Stimulated activated CD4-positive, alpha-beta T cell treated with anti-CD3 and anti-CD28 coated beads, Interleukin-1b, Interleukin-23, amount 100 ng/mL, for 1 hour (primary cell): ENCODE measurements at places on chromosomes 4 and X.

GRCh38 chr4:33090910-33091309 is 2370.7 kb downstream of the PCDH7 start:
- no peak for DNase-seq

GRCh38 chr4:2318885-2319284 is 57.0 kb upstream of the MXD4 start:
- DNase-seq, result no peak

- DNase-seq, result no peak
Observed at GRCh38 chr4:87553182-87553581, 24.0 kb upstream of the SPARCL1 start.

DNA sequence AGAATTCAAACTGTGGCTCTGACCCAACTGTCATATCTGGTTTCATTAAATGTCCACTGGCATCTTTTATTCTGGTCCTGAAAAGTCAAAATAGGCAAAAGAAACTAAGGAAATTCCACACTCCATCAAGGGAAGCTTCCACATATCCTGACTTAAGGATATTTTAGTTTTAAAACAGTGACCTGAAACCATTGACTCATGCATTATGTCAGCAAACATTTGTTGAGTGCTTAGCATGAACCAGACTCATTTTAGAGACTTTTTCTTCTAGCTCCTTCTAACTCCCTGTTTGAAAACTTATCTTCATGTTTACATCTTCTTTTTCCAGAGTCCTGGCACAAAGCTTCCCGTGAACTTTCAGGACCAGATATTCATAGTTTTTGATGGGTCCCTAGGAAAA is 6.9 kb upstream of the CXCL1 start:
- DNase-seq, result no peak

DNA sequence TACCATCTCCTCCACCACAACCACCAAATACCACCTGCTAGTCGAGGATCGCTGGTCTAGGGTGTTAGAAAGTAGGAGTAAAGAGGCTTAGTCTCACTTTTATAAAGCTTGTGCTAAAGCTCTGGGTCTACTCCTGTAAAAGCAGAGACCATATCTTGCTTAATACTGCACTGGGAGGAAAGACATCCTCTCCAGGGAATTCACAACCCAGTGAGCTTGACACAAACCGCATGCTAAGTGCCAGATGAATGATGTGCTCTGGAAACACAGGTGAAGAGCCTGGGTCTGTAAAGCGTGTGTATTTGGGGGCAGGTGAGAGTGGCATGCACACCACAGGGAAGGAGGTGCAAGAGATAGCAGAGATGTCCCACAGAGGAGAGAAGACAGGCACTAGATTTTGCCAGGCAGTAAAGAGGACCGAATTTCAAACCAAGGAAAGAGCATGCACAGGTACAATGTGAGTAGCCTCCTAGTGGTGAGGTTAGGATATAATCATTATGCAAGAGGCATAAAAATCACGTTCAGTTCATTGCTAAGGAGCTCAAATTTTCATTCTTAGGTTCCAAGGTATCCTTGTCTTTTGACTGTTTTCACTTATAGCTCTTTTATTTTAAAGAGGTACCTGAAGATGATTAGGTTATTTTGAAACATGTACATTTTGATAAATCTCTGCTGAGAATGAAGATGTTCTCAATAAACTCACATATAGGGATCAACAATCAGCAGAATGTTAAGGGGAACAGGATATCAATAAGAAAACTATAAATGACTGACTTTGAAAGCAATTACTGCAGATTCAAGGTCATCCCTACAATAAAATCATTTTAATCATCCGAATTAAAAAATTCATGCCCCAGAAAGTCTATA is 20.7 kb downstream of the TAPT1 start:
- DNase-seq, result no peak

DNA sequence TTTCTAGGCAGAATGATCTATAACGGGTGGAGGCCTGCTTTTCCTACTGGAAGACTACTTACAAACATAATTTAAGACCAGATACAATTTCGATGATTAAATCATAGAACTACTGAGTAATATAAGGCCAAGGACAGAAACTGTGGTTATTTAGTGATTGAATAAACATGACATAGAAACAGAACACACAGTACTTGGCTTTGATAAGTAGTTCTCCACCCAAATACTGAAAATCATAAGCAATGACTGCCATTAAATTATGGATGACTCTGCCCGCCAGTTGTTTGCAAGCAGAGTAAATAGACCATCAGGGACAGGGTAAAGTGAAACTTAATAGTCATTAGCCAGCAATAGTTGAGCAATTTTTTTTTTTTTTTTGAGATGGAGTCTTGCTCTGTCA is 17.2 kb upstream of the SMIM14 start:
- no peak for DNase-seq

DNA sequence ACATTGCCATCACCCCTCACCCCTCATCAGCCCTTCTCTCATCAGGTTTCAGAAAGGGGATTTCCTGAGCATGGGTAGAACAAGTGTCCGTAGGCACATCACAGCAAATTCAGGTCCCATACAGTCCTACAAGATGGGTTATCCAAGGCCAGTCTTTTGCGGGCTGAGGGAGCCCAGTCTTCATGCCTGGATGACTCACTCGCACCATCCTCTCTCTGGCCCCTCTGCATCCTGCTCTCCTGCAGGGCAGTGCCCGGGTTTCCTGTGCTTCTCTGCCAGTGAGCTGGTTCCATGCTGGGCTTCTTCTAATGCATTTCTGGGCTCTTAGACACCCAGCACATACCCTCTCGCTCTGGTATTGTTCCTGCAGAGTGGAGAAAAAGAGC is 7.3 kb upstream of the INTS6L start:
- no peak for DNase-seq

GRCh38 chr4:181597766-181598165 is 645.4 kb upstream of the TENM3 start:
- no peak for DNase-seq

DNA sequence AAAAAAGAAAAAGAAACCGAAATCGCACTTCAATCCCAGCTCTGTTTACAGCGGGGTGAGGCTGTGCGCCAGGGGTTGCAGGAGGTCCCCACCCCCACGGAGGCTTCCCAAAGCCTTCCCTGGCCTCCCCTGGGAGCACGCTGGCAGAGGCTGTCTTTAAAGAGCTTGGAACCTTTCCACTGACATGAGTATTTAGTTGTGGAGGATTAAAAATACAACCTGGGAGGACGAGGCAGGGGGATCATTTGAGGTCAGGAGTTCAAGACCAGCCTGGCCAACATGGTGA is 69.1 kb downstream of the PPP2R2C start:
- no peak for DNase-seq

DNA sequence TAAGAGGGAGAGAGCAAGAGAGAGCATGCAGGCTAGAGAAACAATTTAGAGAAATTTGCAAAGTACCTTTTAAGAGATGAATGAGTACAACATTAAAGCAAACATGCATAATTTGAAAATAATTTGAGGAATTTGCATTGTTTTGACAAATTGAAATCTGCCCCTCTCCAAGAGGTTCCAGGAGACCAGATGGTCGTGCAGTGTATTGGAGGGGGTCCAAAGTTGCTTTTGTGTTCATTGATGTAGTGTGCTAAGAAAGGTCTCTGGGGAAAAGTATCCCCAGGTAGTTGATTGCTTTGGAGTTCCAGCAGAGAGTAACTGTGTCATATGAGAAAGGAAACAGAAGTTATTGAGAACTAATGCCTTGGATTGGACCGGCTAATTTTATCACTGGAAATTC is 635.0 kb upstream of the TENM3 start:
- DNase-seq, result no peak

DNA sequence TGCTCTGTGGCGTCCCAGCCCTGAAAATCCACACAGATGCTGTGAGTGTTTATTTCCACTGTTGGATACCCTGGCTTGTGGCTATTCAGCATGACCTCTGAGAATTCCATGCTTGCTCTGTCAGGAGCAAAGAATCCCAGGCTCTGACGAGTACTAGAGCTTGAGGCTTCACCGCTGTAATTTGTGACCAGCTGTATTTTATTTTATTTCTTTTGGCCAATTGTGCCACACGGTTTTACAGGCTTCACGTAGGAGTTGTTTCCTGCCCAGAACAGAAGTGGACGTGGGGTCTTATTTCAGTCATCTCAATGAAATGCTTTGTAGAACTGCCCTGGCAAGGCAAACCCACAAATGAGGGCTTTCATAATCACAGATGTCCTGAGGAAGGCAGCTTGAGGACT is 69.4 kb upstream of the CLDN34 start:
- no peak for DNase-seq

DNA sequence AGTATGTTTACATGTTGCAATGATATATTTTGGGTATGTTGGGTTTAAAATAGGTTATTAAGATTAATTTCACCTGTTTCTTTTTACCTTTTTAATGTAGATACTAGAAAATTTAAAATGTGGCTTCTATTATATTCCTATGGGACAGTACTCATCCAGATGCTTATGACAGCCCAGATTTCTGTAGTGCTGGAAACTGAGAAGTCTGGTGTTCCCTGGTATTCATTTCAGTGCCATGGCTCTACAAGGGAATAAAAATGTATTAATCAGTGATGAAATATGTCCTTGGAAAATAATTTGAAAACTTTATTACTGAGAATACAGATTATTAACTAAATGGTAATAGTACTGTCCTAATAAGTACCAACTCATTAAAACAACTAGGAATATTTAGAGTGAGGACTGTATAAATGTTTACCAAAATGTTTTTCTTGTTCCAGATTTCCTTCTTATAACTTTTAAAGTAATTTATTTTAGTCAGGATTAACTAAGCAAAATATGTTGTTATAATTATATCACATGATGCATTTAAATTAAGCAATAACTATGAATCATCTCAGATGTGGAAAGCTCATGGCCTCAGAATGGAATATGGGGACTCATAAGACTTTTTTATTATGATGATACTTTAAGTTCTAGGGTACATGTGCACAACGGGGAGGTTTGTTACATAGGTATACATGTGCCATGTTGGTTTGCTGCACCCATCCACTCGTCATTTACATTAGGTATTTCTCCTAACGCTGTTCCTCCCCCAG is 25.3 kb downstream of the ARHGAP24 start:
- no peak for DNase-seq

- no peak for DNase-seq
Observed at GRCh38 chrX:126718440-126718839, 101.1 kb upstream of the PRR32 start.

DNA sequence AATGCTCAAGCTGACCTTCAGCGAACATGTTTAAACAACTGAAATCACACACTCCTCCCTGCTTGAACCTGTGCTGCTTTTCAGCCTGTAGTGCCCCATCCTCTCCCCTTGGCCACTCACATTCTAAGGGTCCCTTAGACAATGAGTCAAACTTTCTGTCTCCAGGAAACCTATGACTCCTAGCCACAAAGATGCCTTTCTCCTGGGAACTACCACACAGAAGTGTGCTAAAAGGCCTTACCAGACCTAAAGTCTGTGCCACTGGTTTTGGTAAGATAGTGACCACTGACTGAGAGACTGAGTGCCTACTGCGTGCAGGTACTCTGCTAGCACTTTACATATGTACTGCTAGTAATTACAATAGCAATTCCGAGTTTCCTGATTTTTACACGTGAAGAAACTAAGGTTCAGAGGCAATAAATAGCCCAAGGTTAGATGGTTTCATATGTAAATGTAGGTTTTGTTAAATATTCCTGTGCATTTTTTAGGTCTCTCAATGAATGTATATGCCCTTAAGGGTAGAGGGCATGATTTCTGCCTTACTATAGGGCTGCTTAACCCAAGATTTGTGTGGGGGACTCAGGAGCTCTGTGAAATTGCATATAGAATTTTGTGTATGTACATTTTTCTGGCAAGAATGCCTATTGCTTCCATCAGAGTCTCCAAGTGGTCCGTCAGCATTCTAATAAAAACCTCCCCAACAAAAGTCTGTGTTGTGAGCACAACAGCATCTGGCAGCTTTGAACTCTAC is 71.1 kb downstream of the NSG1 start:
- DNase-seq, result no peak

DNA sequence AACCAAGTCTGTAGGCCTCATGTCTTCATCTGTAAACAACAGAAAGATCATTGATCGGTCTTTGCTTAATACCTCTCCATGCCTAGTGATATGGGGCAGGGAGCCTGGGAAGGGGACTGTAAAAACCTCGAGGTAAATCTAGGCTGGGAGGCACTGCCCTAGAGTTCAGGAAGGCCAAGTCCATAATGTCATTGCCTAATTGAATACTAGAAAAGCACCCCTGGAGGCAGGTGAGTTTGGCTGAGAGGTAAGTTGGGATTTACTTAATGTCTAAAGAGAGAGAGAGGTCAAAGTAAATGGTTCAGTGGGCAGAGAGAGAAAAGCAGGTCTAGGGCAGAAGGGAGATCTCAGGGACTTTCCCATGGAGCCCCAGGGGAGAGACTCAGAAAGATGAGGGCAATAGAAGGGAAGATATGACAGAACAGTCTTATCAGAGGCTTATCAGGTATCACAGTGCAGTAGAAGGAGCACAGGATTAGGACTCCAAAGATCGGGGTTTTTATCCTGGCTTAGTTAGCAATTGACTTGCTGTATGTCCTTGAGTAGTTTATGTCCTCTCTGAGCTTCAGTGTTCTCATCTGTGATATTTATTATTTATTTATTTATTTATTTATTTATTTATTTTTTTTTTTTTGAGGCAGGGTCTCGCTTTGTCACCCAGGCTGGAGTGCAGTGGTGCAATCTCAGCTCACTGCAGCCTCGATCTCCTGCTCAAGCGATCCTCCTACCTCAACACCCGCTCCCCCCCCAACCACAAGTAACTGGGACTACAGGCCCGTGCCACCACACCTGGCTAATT is 85.2 kb downstream of the SLC16A2 start:
- no peak for DNase-seq

GRCh38 chr4:73005514-73005913 is 64.0 kb downstream of the COX18 start:
- no peak for DNase-seq

DNA sequence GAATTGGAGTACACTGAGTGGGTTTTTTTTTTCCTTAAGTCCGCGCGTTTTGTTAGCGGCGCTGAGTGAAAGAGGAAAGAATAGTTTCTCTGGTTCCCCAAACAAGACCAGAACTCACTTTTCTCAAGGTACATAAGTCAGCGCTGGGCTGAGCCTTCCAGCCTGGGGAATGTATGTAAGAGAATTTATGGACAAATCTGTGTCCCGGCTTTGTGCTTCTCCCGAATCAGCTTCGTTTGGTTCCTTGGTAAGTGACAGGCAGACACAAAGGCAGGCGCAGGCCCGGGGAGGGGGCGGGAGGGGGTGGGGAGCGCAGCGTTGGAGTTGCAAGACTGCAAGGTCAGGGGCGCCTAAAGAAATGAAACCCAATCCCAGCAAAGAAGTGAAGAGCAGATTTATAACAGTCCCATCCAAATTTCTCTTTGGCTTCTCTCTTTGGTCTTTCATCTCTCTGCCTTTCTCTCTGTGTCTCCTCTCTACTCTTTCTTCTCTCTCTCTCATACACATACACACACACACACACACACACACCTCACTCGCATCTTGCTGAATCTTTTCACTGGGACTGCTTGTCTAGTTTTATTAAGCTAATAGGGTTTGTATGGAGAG is 981 bp downstream of the TET2 start:
- DNase-seq, result no peak

DNA sequence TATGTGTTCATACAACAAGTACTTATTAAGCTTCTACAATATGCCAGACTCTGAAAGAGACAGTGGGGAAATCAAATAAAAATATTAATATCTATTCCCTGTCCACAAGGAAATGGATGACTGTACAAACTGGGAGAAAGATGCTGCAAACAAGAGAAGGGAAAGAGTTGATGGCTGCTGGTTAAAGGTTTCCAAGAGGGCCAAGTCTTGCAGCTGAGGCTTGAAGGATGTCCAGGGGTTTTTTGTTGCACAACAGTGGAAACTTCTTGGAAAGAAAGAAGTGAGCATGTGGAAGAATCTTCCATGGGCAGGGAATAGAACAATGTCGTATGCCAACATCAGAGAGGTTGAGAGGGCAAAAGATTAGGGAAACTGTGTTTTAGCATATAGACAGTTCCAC is 95.8 kb downstream of the MID1 start:
- DNase-seq, result no peak

GRCh38 chr4:173793937-173794510 is 264.0 kb upstream of the HAND2 start:
- no peak for DNase-seq
